ENCODE measurements at places on chromosomes 5 and 9.

- no peak for DNase-seq
Measured at GRCh38 chr5:172666251-172666650, 25.2 kb downstream of the NEURL1B start.

DNA sequence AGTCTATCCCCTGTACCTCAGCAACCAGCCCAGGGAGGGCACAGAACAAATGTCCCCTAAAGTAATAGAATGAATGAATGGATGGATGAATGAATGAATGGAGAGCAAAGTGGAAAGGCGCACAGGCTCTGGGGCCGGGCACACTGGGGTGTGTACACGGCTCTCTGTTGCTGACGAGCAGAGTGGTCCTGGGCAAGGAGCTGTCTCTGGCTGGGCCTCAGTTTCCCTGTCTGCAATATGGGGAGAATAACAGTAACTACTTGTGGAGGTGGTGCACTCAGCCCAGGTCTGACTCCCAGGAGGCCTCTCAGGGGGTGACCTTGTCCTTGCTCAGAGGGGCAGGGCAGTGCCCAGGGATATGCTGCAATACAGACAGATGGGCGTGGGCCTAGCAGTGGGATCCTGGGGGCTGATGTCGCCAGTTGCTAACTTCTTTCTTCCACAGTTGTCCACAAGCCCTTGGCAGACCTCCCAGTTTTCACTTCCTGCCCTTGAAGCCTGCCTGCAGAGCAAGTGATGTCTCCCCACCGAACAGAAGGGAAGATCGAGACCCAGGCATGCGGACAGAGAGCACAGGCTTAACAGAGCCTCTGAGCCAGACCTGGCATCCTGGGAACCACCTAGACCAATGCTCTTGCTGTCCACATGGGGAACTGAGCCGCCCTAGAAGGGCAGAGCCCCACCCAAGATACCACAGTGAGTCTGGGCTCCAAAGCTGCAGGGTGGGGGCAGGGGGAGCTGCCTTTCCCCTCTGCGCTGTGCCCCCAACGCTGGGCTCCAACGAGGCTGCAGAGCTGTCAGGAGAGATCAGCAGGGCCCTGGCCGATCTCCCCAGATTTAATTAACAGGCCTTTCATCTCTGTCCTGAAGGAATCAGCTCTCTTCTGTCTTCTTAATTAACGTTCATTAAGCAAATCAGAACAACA lies 13.6 kb upstream of the LAMC3 start:
- DNase-seq = no peak

DNA sequence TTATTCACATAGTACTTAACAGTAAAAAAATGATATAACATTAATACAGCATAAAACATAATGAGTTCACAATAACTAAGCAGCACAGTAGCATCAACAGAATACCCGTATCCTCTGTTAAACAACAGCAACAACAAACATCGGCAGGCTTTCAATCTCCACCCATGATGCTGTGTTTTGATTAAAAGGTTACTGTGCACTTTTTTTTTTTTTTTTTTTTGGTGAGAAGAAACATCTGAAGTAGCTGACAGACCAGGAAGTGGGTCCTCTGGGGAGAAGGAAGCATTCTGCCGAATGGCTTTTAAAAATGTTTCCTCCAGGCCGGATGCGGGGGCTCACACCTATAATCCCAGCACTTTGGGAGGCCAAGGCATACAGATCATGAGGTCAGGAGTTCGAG lies 282.3 kb downstream of the EPB41L4A start:
- no peak for DNase-seq

DNA sequence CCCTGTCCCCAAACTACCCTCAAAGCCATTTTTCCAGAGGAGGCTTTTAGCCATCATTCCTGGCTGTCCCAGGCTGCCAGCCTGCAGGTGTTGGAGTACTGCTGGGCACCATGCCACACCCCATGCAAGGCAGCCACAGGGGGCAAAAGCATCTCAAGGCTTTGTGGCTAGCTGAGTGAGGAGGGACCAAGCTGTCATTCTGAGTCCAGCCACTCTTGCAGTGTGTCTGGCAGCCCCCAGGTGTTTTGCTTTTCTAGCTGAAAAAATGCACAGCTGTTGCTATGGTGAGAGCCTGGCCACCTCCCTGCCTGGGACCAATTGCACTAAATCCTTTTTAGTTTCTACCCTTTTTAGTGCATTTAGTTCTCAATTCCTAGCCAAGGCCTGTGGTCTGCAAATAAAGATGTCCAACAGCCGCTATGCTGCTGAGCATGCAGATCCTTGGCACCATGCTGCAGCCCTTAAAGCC lies 50.4 kb upstream of the PTGS1 start:
- no peak for DNase-seq

- no peak for DNase-seq
Measured at GRCh38 chr5:5165541-5166002, 25.4 kb downstream of the ADAMTS16 start.

- DNase-seq = no peak
Measured at GRCh38 chr9:12838546-12838945, 63.7 kb downstream of the LURAP1L start.

DNA sequence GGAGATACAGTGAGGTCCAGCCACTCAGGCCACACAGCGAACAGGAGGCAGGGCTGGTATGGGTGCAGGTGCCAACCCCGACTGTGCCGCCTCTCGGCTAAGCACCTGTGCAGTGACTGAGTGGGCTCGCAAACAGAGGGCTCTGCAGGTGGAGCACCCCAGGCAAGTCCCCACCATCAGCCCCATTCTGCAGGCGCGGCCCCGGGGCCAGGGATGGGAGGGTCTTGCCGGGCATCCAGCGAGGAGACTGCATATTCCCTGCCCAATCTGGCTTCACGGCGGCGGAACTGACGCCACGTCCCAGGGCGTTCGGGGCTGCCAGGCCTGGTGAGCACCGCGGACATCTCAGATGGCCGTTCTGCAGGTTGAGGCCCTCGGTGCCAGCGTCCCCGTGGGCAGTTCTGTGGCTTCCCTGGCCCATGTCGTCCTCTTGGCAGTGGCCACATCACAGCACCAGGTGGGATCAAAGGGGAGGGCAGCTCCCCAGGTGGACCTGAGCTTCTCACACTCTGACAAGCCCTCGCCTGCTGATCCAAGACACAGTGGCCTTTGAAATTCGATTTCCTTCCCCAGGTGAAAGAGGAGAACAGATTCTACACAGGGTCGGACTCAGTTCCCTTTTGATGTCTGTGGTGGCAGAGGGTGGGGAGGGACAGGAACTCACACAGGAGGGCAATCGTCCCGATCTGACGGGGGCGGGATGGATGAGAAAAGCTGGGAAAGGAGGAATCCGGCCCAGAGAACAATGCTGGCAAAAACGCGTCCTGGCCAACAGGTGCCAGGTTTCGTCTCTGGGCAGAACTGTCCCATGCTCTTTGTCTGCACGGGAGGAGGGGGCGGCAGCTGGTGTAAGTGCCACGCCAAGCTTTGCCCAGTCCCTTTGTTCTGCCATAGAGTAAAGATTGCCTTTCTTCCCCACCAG lies 18.8 kb downstream of the DBH start:
- no peak for DNase-seq

- no peak for DNase-seq
Measured at GRCh38 chr5:77129391-77129990, 42.4 kb upstream of the ZBED3 start.

DNA sequence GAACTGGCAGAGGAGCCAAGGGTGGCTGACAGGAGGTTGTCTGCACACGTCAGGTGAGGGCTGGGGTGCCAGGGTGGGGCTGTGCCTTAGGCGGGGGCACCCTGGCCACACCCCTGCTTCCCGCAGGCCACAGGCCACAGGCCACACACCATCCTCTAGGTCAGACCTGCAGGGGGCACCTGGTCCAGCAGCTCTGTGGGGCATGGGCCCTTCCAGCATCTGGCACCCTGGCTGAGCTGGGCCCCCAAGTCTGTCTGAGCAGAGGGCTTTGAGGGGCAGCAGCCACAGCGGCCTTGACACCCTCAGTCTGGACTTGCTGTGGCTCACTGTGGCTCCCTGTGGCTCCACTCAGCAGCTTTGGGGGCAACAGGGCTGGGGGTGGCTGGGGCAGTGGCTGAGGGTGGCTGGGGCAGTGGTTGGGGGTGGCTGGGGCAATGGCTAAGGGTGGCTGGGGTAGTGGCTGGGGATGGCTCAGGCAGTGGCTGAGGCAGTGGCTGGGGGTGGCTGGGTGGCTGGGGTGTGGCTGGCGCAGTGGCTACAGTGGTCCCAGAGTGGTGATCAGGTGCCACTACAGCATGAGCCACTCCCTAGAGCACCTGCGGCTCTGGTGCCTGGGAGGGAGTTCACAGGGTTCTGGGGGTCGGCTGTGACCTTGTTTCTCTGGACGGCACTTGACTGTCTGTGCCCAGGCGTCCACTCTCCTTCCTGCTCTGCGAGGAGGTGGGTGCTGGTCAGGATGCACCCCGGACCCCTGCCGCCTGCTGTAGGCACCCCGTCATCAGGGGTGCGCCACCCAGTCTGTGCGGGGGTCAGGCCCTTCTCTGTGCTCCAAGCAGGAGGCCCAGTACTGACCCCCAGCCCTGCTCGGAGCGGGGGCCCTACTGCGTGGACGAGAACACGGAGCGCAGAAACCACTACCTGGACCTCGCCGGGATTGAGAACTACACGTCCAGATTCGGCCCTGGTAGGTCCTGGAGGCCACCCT lies 27.1 kb downstream of the NKD2 start:
- DNase-seq = no peak

DNA sequence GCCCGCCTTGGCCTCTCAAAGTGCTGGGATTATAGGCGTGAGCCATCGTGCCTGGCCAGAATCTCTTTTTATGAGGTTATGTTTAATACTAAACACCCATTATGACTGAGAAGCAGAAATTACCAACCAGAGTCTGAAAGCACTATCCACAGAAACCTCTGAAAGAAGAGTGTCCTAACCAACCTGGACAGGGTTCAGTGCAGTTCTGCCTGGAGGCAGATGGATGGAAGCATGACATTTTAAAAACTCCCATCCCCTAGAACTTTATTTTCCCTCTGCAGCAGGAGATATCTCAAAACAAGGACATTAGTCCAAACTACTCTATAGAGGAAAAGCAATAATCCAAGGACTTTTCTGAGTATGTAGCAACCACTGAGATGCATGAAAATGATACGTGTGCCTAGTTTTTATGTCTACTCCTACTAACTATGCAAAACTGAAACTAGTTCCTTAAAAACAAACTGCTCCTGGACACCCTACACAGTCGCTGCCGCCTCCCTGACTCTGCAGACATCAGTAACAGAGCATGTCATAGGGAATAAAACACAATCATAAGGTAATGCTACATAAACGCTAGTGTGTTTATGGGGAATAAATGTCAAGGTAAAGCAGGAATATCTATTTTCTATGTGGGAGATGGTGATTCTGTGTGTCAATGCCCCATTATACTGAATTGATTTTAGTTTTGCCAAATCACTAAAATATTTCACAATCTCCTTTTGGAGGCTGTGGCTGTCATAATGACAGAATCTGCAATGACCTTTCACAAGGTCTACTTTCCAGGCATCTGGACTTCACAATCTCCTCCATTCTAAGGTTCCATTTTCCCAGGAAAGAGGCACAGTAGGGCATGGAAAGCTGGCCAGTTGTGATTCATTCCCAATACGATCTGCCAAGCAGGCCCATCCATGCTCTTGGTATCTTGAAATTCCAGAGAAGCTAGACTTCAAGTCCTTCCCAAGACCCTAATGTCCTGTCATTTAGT lies 122.8 kb downstream of the SIL1 start:
- DNase-seq = no peak

DNA sequence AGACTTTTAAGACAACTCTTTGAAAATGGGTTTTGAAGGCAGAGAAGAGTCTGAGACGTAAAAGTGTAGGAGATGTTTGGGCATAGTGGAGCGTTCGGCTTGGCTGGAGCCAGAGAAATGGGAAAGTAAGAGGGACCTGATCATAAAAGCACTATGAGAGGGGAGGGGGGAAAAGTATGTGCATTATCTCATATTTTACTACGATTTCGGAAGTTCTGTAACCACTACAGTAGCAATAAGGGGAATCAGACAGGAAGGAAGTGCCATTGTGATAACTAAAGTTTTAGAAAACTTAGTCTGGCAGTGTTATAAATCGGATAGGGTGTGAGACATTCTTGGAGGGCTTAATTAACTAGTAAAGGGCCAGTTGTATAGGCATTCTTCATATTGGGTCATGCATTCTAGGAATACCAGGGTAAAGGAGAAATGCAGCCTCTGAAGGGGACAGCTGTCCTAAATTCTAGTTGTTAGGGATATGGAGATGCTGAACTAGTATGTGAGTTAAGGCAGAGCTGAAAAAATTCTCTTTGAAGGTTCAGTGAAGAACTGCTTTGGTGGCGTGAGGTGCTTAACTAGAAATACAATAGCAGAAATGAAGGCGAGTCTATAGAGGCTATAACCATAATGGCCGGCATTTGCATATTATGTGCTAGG lies 83.8 kb upstream of the FREM1 start:
- no peak for DNase-seq

GRCh38 chr9:124442826-124443225 lies 7.4 kb upstream of the ADGRD2 start:
- no peak for DNase-seq

GRCh38 chr5:91361055-91361701 lies 21.9 kb downstream of the ARRDC3 start:
- DNase-seq = no peak

DNA sequence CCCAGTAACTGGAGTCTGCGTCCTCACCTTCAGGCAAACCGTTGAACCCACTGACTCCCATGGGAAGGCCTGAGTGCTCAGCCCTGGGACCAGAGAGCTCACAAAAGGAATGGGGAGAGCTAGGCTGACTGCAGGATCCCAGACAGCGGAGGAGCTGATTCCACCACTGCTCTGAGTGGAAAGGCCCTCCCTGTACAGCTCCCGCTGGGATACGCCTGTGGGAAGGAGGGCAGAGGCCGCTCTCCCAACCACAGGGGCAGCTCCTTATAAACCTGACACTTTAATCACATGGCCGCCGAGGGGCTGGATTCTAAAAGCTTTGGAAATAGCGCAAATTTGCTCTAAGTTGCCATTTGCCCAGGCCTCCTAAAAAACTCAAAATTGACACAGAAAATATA lies 37.1 kb downstream of the DBH start:
- no peak for DNase-seq

DNA sequence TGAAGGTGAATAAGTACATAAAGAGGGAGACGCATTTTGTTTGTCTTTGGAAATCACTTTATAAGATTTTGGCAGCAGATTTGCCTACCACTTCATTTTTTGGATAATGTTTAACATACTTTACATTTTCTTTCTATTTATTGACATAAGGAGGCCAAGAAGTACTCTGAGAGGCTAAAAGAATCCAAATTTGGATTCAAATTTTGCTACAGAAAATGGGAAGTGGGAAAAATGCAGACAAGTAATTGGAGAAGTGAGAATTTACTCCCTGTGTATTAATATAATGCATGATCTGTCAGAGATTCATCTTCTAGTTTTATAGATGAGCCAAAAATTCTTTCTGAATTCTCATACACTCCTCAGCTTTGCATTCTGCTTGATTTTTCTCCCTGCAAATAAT lies 411.2 kb upstream of the CTNND2 start:
- DNase-seq = no peak

- DNase-seq = no peak
Measured at GRCh38 chr9:15182101-15182551, 124.9 kb downstream of the TTC39B start.

DNA sequence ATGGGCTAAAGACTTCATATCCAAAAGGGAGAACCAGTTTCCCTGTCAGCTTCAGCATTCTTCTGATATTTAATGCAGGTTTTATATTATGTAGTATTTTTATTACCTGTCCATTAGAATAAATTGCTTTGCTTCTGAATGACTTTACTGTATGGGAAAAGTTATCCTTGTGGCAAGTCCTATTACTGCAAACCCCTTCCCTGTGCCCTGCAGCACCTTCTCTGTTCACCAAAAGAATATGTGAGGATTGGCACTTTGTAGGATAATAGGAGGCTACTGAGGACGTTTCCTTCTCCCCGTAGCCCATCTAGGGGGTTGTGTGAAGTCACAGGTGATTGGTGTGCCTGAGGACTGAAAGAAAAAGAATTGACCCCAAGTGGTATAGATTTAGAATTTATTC lies 296.1 kb downstream of the KDM4C start:
- DNase-seq = no peak
